ENCODE measurements at places on chromosomes 7 and 10.

GRCh38 chr10:45058580-45058979, 57.9 kb downstream of the ZNF22 start:
- DNase-seq = no peak

DNA sequence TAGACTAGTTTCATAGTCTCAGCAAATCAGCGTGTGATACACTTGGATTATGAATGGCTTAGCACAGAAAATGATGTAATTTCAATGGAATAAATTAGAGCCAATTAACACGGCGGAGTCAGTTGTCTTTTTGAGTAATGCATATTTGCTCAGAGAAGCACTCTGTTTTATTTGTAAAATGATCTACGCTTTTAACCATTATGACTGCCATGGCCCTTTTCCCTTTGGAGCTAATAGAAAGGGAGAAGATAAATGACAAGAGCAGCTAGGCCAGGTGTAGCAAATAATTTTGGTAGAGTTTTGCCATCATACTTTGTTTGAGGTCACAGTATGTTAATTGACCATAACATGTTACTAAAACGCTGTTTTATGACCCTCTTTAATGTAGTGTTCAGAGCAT, 86.8 kb downstream of the GPR158 start:
- DNase-seq = no peak

- DNase-seq = no peak
Observed at GRCh38 chr10:78405231-78405630, 371.6 kb downstream of the RPS24 start.

GRCh38 chr7:103577059-103577458, 131.1 kb upstream of the SLC26A5 start:
- DNase-seq = no peak

GRCh38 chr7:2974093-2974819, 69.4 kb downstream of the CARD11 start:
- DNase-seq = no peak

- DNase-seq = no peak
Observed at GRCh38 chr10:104767745-104768144, 126.7 kb downstream of the SORCS3 start.

- DNase-seq = no peak
Observed at GRCh38 chr7:98921608-98922372, 43.5 kb downstream of the TRRAP start.

GRCh38 chr10:49844775-49845595, 82.9 kb upstream of the OGDHL start:
- DNase-seq = peak; percentile 74

DNA sequence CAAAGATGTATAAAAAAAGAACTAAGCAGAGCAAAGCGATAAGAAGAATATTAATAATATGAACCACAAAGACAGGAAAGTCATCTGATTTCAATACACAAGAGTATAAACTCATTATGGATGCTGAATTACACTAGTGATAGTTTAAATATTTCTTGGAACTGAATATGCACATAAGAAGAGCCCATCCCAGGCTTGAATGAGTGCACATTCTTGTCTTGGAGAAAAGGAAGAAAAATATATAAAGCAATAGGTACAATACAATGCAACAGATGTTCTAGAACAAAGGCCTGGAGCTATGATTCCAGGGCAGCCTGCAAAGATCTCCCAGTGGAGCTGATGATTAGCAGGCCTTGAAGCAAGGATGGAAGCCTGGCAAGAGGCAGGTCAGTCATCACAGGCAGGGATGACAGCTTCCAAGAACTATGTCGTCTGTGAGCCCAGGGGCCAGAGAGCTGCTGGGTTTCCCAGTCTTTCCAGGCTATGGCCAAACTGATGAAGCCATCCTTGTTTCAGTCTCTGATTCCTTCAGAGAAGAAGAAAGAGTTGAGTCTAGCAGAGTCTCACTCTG, 277.6 kb downstream of the KCNMA1 start:
- no peak for DNase-seq

GRCh38 chr10:84135836-84136235, 3.5 kb upstream of the GHITM start:
- no peak for DNase-seq
